Effector memory CD8-positive, alpha-beta T cell (primary cell): ENCODE measurements at places on chromosomes 2 and 18.

- DNase-seq = no peak
Measured at GRCh38 chr2:142866426-142866825, 11.0 kb upstream of the KYNU start.

DNA sequence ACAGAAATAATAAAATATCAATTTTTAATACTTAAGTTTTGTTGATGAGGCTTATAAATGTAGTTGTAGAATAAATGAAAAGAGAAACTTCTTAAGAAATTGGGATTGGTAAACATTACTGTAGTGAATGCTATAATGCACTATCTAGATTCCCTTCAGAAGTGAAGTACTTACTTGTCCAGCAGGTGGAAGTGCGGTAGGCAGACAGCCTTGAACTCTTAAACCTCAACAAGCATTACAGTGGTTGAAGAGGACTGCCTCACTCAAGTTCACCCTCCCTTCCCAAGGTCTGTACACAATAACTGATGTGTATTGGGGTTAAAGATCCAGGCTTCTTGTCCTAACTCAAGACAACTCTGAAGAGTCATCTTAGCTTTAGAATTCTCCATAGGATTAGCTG, 931.0 kb upstream of the LRRTM1 start:
- no peak for DNase-seq

GRCh38 chr2:192044496-192044895, 150.2 kb downstream of the TMEFF2 start:
- no peak for DNase-seq

DNA sequence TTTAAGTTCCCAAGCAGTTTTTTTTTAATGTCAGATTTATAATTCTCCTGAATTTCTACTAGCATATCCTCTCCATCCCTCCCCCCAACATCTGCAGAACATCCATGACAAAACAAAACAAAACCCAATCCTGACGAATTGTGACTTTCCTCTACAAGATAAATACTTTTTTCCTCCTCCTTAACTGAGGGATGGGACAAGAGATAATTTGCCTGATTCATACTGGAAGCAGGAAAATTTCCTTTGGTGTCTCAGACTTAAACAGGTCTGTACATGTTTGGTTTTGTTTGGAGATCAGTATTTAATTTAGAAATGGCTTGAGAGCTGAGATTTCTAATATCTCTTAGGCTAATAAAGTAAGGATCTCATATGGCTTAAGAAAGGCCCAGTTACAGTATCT, 2.2 kb downstream of the CAVIN2 start:
- no peak for DNase-seq

DNA sequence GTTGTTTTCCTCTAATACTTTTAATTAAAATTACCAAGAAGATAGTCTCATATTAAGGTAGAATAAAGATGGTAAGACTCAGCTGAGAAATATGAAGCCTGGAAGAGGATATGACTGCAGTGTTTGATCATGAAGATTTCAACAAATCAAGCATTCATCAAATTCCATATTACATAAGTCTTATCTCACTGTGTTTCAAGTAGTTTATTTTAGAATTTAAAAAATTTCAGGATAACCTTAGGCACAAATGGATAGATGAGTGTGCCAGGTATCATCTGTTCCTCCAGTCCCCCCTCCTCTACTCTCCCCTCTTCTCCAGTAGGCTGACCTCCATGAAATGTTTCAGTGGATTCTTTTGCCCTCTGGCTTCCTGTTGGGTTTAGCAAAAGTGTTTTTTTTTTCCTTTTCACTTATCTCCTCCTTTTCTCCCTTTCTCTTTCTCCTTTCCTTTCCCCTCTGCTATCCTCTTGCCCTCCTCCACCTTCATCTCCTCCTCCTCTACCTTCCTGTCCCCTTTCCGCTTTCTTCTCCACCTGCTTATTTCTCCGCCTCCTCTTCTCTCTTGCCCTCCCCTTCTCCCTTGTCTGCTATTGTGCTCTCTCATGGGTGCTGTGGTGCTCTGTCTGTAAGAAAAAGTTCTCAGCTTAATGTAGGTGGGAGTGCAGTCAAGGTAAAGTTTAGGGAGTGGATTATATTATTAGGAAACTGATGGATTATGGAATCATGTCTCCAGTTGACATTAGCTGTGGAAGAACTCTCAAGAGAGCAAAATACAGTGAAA, 72.8 kb downstream of the ABI2 start:
- no peak for DNase-seq

GRCh38 chr2:158907926-158908456, 60.4 kb upstream of the TANC1 start:
- no peak for DNase-seq

- no peak for DNase-seq
Measured at GRCh38 chr2:227054006-227054405, 110.0 kb downstream of the COL4A4 start.

- DNase-seq = no peak
Measured at GRCh38 chr2:206160125-206160806, 571 bp downstream of the EEF1B2 start.

- DNase-seq = no peak
Measured at GRCh38 chr2:68723181-68723580, 11.4 kb upstream of the ARHGAP25 start.

GRCh38 chr2:104909317-104909716, 55.4 kb downstream of the POU3F3 start:
- no peak for DNase-seq

- no peak for DNase-seq
Measured at GRCh38 chr2:233211548-233211895, 40.0 kb upstream of the ATG16L1 start.

DNA sequence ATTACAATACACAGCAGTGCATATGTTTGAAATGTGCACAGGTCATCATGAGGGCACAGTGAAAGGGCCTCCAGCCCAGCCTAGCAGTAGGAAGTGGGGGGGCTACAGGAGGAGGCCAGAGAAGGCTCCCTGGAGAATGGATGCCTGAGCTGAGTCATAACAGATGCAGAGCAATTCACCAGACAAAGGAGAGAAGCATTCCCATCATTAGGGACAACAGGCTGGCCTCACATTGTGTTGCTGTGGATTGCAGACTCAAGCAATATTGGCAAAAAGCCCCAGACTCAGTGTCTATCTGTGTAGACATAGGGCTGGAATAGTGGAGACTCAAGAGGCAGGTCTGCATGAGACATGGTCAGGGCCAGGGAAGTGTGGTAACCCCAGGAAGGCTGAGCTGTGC, 329.9 kb downstream of the DLGAP1 start:
- DNase-seq = no peak

GRCh38 chr2:196487417-196487816, 152.1 kb upstream of the CCDC150 start:
- no peak for DNase-seq

GRCh38 chr2:69464575-69464974, 27.3 kb upstream of the NFU1 start:
- no peak for DNase-seq

GRCh38 chr2:7844414-7844965, 837.4 kb upstream of the ID2 start:
- no peak for DNase-seq

- no peak for DNase-seq
Measured at GRCh38 chr2:47339745-47340541, 63.0 kb upstream of the MSH2 start.

DNA sequence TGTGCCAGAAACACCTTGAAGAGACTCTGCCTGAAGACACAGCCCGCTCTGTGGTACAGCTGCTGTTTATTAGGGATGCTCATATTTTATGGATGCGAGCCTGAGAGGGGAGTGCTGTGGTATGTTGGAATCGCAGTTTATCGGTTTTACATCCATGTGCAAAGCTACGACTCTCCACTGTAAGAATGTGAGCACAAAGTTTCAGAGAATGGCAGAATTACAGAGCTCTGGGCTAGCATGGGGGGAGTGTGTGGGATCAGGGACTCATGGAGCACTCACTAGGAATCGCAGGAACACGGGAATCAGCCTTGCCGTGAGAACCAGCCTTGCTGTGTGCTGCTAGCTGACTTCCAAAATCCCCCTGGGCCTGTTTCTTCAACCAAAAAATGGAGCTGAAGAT, 199.9 kb downstream of the RNF144A start:
- DNase-seq = no peak

- no peak for DNase-seq
Measured at GRCh38 chr2:136538489-136538888, 226.9 kb upstream of the THSD7B start.

- DNase-seq = no peak
Measured at GRCh38 chr2:195603998-195604397, 53.0 kb upstream of the SLC39A10 start.

DNA sequence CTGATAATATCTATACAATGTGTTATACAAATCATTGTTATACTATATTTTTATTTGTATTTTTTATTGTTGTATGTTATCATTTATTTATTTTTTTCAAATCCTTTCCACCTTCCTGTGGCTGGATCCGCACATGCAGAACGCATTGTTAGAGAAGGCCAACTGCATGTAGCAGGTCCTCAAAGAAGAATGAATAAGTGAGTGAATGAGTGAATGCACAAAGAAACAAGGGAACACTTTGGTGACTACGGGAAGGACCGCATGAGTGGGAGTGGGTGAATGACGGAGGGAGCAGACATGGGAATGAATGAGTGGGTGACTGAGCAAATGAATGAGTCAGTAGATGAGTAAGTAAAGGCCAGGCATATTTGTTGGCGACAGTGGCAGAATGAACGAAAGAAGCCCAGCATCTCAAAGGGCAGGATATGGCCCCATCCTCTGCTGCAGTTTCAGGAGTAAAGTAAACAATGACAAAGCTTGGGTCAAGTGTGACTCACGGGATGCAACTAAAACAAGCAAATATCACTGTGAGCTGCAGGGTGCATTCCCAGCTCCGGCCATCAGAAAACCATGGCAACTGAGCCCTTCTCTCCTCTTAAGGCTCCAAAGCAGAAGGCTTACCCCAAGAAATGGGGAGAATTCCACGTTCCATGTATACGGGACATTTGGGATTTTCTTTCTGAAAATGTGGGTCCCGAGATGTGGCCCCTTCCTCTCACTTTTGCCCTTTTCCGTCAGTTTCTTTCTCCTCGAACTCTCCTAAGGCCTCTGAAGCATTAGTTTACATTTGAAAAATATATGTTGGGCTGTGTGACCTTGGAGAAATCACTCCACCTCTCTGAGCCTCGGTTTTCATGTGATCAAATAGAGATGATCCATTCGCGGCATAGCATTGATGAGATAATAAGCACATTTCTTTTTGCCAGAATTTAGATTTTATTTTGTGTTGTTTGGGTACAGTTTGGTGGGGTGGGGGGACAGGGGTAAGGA, 24.5 kb downstream of the KCNF1 start:
- DNase-seq = no peak

DNA sequence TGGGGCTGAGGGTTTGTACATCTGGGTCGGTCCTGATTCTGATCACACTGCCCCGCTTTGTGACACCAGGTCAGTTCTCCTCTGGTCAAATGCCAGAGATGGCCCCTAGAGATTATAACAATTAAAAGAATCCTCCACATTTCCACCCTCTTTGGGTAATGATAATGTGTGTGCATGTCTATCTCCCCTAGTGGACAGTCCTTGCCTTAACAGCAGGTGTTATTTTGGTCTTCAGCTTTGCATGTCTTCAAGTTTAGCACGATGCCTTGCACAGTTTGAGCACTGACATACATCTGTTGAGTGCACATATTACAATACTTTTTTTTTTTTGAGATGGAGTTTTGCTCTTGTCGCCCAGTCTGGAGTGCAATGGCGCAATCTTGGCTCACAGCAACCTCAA, 25.7 kb upstream of the COX7A2L start:
- DNase-seq = no peak

- no peak for DNase-seq
Measured at GRCh38 chr18:61967252-61967891, 74.6 kb upstream of the RNF152 start.

GRCh38 chr2:58794103-58794502, 553.0 kb upstream of the FANCL start:
- no peak for DNase-seq

GRCh38 chr2:207223051-207223450, 57.3 kb upstream of the KLF7 start:
- no peak for DNase-seq

- DNase-seq = no peak
Measured at GRCh38 chr2:18913512-18913911, 324.1 kb upstream of the NT5C1B start.

GRCh38 chr18:22816266-22817176, 116.6 kb upstream of the RBBP8 start:
- DNase-seq = no peak

GRCh38 chr2:212906620-212907019, 244.8 kb downstream of the IKZF2 start:
- DNase-seq = no peak

- no peak for DNase-seq
Measured at GRCh38 chr2:216114382-216114713, 5.2 kb downstream of the XRCC5 start.

GRCh38 chr18:3540805-3541548, 91.0 kb downstream of the TGIF1 start:
- DNase-seq = no peak

DNA sequence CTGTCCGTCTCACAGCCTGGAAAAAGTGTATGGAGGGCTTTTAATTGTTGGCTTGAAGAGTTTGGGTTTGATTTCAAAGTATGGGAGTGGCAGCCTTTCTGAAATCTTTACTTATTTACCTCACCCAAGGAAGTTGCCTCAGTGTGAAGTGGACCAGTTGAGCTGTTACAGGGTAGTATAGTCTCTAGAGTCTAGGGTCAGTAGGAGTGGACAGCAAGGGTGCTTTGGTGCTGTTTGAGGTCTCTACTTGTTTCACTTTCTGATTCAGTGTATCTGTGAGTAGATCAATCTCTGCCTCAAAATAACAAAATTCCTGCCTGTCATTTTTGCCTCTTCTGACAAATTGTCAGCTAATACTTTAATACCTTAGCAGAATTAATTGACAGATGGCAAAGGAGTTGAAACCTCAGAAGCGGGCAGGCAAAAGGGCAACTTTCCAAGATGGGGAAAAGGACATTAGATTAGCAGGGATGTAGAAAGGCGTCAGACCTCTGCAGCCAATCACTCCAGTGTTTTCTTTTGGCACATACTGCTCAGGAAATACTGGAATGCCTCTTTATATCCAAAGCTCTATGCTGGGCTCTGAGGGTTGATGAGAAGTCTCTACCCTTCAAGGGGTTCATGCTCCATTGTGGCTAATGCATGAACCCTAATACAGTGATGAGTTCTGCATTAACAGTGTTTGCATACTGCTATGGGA, 5.9 kb downstream of the RIOK3 start:
- no peak for DNase-seq

GRCh38 chr18:79690071-79690470, 10.5 kb downstream of the CTDP1 start:
- DNase-seq = no peak

DNA sequence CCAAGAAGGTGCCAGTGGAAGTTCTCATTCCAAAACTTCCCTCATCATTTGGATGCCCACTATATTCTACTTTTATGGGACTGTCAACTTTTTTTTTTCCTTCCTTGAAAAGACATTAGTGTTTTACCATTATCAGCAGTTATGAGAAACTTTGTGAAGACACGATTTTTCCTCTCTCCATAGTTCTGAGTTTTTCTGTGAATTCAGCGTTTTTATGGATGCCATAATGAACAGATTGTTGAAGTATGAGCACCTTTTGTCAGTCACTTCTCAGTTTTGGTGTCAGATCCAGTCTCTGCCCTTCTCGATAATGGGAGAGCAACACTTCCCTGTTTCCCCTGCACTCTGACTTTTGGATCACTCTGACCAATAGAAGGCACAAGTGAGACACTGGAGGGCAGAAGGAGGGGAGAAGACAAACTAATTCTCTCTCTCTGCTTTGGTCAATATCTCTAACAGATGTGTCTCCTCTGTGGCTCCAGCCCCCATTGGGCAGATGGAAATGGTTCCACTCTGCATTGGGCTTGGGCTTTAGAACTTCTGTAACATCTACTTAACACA, 53.5 kb upstream of the FN1 start:
- DNase-seq = no peak
